ENCODE measurements at places on chromosomes 13 and 19. TPM values are rescaled to one million over a fixed set of nuclear protein-coding genes. Genes with fewer than 3 reads are reported as not detected.

GRCh38 chr19:49710372-49710951 is 19.5 kb downstream of the CPT1C start:
- no peak for DNase-seq

- DNase-seq = no peak
These were observed 10.5 kb upstream of the ZNF112 start for GRCh38 chr19:44367024-44367423.

DNA sequence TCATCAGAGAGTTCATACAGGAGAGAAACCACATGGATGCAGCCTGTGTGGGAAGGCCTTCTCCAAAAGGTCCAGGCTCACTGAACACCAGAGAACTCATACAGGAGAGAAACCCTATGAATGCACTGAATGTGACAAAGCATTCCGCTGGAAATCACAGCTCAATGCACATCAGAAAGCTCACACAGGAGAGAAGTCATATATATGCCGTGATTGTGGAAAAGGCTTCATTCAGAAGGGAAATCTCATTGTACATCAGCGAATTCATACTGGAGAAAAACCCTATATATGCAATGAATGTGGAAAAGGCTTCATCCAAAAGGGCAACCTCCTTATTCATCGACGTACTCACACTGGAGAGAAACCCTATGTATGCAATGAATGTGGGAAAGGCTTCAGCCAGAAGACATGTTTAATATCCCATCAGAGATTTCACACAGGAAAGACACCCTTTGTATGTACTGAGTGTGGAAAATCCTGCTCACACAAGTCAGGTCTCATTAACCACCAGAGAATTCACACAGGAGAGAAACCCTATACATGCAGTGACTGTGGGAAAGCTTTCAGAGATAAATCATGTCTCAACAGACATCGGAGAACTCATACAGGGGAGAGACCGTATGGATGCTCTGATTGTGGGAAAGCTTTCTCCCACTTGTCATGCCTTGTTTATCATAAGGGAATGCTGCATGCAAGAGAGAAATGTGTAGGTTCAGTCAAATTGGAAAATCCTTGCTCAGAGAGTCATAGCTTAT is 17.7 kb downstream of the ZNF613 start:
- DNase-seq = no peak

DNA sequence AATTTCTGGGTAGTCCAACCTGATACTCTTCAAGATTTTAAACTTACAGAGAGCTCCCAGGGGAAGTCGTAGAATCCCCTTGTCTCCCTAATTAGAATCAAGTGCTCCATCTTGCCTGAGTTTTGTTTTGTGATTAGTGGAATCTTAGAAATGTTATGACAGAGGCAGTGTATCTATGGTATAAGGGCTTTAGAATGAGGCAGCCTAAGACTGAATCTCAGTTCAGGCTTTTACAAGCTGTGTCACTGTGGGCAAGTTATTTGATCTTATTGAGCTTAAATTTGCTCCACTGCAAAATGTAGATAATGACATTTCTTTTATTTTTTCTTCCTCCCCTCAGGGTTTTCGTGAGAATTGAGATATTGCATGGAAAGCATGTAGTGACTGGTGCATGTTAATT is 215.5 kb downstream of the POSTN start:
- DNase-seq = no peak

Gene HCN2
- 0.32 TPM for polyA plus RNA-seq

Gene RGL3
- 0.40 TPM for polyA plus RNA-seq

Measured in forelimb muscle (tissue), 1 donor.